Brain microvascular endothelial cell (primary cell): ENCODE measurements at places on chromosomes 6 and 20.
A peak's percentile ranks its signal among the peaks of the same experiment; 100 is the strongest.

DNA sequence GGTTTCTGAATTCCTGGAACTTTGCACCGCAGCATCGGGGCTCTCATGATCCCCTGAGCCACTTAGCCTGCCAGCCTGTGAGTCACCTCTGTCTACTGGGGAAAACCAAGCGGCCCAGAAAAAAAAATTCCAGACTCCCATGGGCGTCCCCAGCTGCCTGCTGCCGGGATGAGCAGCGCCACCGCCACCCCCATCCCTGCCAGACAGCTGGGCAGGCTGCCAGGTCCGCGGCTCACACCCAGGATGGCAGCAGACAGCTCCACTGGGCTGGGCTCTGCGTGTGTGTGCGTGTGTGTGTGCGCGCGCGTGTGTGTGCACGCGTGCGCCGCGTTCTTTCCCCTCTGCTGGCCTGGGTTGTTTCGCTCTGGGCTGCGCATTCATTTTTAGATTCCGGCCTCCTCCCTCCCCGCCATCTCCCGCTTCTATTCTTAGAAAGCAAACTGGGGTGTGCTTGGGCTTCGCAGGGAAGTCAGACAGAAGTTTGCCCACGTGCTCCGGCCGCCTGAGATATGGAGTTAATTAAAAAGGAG, 38.9 kb upstream of the PMEPA1 start:
- peak; percentile 69 for DNase-seq

DNA sequence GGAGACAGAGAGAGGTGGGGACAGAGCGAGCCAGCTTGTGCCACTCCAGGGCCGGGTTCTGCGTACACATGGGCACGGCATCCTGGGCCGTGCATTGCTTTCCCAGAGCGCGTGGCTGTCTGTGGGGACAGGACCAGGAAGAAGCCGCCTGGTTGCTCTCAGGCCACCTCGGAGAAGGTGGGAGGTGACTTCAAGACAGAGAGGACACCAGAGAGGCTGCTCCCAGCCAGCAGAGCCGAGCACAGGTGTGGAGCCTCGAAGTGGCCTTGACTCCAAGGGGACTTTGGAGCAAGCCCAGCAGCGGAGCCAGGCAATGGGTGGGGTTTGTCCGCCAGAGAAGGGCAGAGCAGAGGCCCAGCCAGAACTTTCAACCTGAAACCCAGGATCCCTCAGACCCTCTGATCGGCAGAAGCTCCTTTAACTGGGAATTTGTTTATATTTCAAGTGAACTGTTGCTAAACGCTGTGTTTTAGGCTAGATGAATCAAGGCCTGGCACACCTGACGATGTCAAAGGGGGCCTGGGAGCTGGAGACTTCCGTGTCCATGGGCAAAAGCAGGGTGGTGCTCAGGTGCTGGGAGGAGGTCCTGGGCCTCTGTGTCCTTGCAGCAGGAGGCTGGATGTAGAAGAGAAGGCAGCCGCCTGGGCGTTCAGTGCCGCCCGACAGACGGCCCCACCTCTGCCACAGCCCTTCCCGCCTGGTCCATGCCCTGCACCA, 262.1 kb downstream of the DLL1 start:
- DNase-seq = no peak

GRCh38 chr6:151071295-151071694, 168.5 kb upstream of the AKAP12 start:
- DNase-seq = peak; percentile 98

DNA sequence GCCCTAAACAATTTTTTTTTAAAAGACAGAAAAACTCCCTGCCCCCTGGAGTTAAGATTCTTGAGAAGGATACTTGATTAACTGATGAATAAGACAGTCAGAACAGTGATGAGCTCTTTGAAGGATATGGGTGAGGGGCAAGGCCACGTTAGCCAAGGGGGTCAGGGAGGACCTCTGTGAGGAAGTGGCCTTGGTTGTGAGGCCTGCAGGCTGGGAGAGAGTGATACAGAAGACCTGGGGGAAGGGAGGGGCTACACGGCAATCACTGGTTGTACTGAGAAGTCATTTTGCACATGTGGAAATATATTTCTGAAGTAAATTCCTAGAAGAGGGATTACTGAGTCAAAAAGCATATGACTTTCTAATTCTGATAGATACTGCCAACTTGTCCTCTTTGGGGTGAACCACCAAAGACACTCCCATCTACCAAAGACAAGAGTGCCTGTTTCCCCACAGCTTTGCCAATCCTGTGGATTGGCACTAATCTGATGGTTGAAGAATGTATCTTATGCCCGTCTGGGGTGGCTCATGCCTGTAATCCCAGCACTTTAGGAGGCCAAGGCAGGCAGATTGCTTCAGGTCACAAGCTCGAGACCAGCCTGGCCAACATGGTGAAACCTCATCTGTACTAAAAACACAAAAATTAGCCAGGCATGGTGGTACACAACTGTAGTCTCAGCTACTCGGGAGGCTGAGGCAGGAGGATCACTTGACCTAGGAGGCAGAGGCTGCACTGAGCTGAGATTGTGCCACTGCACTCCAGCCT, 22.3 kb upstream of the BCAS4 start:
- no peak for DNase-seq

- peak; percentile 23 for DNase-seq
Measured at GRCh38 chr6:28922821-28923317, 916 bp downstream of the TRIM27 start.

GRCh38 chr20:37774156-37774555, 80.3 kb downstream of the CTNNBL1 start:
- DNase-seq = no peak
